ENCODE measurements at places on chromosomes 4 and X. TPM values are rescaled to one million over a fixed set of nuclear protein-coding genes. Genes with fewer than 3 reads are reported as not detected.

The ZNF718 gene
- total RNA-seq, result 7.1 TPM

The AKAP17A gene
- 51.0 TPM for total RNA-seq

The MTTP gene
- not detected for total RNA-seq

DNA sequence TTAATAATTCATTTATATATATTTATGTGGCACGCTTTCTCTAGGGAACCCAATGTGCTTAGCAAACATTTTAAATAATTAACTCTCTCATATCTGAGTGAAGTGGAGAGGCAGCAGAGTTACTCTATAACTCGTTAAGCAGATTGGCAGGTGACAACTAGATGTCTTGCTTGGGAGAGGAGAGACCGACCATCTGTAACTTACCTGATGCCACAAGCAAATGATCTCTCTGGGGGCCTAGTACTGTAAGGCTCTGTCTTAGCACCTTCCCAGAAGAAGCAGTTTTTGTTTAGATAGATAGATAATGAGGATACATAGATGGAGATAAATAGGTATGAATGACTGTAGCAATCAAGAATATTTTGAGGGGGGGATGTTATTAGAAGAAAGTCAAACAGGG lies 11.9 kb upstream of the SEL1L3 start:
- H3K27me3 ChIP-seq, result no peaks in the 10 kb centered on the region
- H3K27ac ChIP-seq, result no peak overlapping the region

DNA sequence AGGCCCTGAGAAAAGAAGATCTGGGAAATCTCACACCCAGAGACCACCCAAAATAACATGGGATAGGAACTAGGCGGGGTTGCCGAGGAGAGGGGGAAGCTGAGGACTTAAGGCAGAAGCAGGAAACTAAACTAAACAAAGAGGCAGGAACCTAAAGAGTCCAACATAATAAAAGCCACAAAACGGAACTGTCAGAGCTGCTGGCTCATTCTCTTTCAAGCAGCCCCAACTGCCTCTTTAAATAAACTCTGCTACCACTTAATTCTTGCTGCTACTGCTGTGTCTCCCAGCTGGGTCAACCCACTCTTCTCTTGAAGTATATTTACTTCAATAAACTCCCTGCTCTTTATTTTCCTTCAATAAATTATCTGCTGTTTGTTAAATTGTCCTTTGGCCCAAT lies 44.5 kb downstream of the MAGEB16 start:
- no peaks in the 10 kb centered on the region for H3K36me3 ChIP-seq
- H3K4me1 ChIP-seq, result no peaks in the 10 kb centered on the region
- peak; percentile 23 for DNase-seq
- no peak overlapping the region for H3K4me3 ChIP-seq
- H3K27me3 ChIP-seq, result no peaks in the 10 kb centered on the region

GRCh38 chr4:7031558-7032449 lies 11.4 kb upstream of the TADA2B start:
- no peaks in the 10 kb centered on the region for H3K27me3 ChIP-seq
- H3K36me3 ChIP-seq, result peaks cover 58% of the 10 kb centered on the region
- H3K4me3 ChIP-seq, result no peak overlapping the region
- no peak overlapping the region for H3K27ac ChIP-seq
- DNase-seq, result no peak

- H3K4me1 ChIP-seq, result no peaks in the 10 kb centered on the region
- DNase-seq, result no peak
- no peak overlapping the region for H3K27ac ChIP-seq
- no peaks in the 10 kb centered on the region for H3K27me3 ChIP-seq
Measured at GRCh38 chrX:50698944-50699343, 115.0 kb downstream of the SHROOM4 start.

DNA sequence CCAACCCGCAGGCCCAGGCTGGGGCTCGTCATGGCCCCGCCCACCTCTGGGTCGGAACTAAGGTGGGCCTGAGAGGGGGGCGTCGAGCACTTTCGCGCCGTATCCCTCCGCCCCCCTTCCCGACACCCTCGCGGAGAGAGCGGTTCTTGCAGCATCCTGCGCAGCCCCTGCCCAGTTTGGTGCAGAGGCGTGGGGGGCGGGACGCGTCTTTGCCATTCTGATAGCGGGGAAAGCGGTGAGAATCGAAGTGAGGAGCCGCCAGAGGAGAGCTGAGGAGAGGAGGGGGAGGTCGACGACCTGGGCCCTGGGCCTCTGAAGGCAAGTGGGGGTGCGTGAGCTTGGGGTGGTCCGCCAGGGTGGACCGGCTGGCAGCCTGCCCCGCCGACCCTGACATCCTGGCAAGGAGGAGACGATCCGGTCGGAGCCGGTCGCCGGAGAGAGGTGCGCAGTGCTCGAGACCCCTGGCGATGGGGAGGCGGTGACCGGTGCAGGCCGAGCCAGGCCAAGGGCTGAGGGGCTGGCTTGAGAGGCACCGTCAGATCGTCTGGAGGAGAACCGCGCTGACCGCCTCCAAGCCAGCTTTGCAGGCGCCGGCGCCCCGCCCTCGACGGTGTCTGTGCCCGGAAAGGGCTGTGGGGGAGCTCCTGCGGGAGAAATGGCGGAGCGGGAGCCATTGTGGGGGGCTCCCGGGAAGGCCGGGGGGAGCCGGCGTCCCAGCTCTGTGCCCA lies 25.5 kb downstream of the GPRASP3 start:
- H3K27ac ChIP-seq, result no peak overlapping the region
- H3K27me3 ChIP-seq, result no peaks in the 10 kb centered on the region
- DNase-seq, result peak; percentile 34
- H3K4me3 ChIP-seq, result peak overlapping the region; percentile 51

GRCh38 chr4:108247387-108248049 lies 78.8 kb upstream of the LEF1 start:
- H3K4me1 ChIP-seq, result no peaks in the 10 kb centered on the region
- no peak overlapping the region for H3K27ac ChIP-seq
- no peak for DNase-seq
- no peak overlapping the region for H3K4me3 ChIP-seq
- H3K36me3 ChIP-seq, result no peaks in the 10 kb centered on the region

DNA sequence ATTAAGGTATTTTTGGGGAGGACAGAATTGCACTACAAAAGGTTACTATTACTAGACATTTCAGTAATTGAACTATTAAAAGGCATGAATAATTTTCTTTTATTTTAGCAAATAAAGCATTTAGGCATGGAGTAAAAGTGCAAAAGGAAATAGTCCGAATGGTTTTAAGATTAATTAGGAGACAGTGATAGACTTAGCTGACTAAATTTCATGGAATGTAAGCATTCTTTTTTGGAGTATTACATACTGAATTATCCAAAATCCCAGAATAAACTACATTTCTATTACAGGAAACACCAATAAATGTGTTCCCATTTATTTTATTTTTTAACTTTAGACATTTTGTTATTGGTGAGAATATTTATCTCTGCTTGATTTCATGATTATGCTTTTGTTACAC lies 30.7 kb upstream of the MAP9 start:
- peaks cover 24% of the 10 kb centered on the region for H3K4me1 ChIP-seq
- H3K4me3 ChIP-seq, result no peak overlapping the region
- no peaks in the 10 kb centered on the region for H3K27me3 ChIP-seq

- H3K4me1 ChIP-seq, result no peaks in the 10 kb centered on the region
- peaks cover 100% of the 10 kb centered on the region for H3K36me3 ChIP-seq
- no peak overlapping the region for H3K27ac ChIP-seq
- no peak for DNase-seq
Measured at GRCh38 chr4:1985294-1985693, 23.5 kb downstream of the NELFA start.

DNA sequence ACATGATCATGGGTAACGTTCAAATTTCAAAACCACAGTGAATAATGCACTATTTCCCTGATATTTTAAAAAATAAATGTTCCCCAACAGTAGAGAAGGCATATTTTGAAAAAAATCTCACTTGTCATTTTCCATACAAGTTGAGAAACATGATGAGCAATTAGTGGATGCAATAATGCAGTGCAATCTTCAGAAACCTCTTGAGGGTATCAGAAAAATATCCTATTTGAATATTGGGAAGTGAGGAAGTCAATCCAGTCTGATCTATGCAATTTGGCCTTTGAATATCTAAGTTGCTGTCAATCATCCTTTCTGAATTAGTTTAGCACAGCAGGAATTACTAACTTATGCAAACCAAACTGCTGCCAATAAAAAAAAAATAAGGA lies 776.8 kb downstream of the PCDH18 start:
- no peak overlapping the region for H3K4me3 ChIP-seq
- no peaks in the 10 kb centered on the region for H3K27me3 ChIP-seq
- DNase-seq, result no peak
- H3K4me1 ChIP-seq, result no peaks in the 10 kb centered on the region

GRCh38 chr4:99483636-99484035 lies 27.2 kb upstream of the C4orf17 start:
- H3K36me3 ChIP-seq, result no peaks in the 10 kb centered on the region
- H3K27me3 ChIP-seq, result no peaks in the 10 kb centered on the region
- no peak for DNase-seq
- no peak overlapping the region for H3K4me3 ChIP-seq

- no peaks in the 10 kb centered on the region for H3K4me1 ChIP-seq
- no peak overlapping the region for H3K27ac ChIP-seq
- H3K4me3 ChIP-seq, result peak overlapping the region; percentile 31
- no peaks in the 10 kb centered on the region for H3K36me3 ChIP-seq
- DNase-seq, result peak; percentile 92
- no peaks in the 10 kb centered on the region for H3K27me3 ChIP-seq
Measured at GRCh38 chr4:183960046-183960420, 54.9 kb downstream of the STOX2 start.

Measured in stomach (tissue), 19 donors.